Lower leg skin (tissue), 4 donors: ENCODE measurements at places on chromosomes 12 and 14.

DNA sequence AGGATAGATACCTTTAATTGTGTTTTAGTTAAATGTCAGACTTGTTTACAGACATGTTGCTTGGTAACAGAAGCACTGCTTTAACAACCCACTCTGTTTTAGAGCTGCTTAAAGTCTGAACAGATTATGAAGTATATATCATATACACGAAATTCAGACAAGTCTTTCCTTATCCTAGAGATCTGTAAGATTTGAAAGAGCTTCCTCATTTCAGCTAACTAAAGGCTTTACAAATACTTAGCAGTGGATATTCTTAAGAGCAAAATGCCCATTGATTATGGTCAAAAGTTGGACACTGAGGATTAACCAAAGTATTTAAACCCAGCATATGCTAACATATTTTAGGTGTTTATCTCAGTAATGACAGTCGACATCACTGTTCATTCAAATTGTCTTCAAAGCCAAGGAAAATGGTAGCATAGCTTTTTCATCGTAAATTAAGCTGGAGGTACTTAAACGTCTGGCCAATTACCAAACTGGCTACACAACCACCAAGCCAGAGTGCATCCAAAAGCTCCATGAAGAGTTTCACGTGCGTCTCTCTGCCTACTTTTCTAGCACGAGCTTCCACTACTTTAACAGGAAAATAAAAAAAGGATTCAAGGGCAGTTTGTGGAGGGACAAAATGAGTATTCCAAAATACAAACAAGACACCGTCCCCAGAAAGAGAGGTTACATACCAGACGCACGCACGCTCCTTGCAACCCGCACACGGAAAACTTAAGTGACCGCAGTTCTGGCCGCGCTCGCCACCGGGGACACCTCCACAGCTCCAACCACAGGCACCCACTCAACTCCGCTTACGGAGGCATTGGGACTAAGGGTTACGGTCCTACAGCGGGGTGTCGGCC is 565 bp downstream of the CEP83 start:
- DNase-seq: no peak

DNA sequence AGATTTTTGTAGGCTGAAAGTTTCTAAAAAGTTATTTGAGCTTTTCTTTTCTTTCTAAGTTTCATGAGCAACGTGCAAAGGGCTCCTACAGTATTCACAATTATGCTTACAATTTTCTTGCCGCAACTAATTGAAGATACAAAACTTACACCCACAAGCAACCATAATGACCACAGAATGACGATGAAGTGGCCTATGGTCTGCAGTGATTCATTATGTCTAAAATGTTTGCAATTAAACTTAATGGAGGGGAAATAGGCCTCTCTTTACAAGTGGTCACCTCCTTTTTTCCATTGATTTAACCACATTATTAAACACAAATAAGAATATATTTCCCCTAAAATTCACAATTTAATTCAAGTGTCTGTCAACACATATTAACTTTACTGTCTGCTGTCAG is 732.6 kb upstream of the FLRT2 start:
- no peak for DNase-seq

DNA sequence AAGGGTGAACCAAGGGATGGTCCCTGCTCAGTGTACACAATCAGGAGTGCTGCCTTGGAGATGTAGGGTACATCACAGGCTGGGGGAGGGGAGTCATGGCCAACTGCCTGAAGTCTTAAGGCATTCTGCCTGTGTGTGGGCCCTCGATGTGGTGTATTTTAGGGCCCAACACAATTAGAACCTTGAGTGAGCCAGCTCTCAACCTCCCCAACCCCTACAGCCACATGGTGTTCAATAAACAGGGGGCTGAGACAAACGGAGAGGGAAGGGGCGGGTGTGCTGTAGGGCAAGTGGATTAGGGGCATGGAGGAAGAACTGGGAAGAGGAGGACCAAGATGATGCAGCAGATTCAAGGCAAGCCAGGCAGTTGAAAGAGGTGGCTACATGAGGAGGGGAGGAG is 8.6 kb upstream of the CHD4 start:
- no peak for DNase-seq

DNA sequence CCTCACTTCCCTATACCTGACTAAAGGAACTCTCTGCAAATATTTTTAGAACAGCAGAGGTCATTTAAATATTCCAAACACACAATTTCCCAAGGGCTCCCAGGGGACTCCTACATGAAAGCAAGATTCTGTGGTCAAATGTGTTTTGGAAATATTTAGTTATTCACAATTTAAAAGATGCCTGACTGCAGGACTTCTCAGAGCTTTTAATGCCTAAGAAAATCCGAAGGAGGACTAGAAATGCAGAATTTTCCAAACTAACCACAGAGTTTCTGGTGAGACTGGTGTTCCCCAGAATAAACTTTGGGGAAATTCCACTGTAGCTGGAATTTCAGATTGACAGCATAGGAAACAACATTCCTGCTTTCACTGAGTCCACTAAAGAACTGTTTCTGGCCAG is 84.8 kb upstream of the MAP1LC3B2 start:
- no peak for DNase-seq

GRCh38 chr14:92880351-92880750 is 42.6 kb upstream of the CHGA start:
- no peak for DNase-seq

DNA sequence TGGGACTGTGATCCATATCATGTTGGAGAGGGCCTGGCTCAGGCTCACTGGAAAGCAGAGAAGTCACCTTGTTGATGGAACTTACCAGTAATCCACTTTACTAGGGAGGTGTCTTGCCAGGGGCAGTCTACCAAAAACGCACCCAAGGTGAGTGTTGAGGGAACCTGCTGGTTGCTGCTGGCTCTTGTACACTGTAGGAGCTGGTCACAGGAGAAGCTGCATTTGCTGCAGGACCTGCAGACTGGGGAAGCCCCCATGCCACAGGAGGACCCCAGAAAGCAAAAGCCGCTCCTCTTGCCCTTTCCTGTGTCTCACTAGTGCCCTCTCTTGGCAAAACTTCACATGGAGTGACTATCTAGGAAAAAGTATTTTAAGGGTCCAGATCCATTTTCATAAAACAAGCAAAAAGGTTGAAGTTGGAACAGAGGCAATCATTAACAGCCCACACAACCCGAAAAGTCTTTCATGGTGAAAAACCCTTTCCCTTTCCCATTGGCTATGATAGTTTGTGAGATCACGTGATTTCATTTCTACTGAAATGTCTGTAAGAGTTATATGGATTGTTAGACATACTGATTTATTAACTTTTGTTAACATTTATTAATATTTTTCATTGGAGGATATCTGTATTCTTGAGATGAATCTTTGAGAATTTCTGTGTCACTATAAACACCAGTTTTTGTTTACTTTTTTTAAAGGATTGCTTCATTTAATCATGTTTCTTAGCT is 59.2 kb downstream of the RASSF8 start:
- DNase-seq: no peak

- peak; percentile 53 for DNase-seq
Measured at GRCh38 chr14:69818758-69819191, 21.7 kb upstream of the SLC10A1 start.
